ENCODE measurements at places on chromosomes 11 and 22.

DNA sequence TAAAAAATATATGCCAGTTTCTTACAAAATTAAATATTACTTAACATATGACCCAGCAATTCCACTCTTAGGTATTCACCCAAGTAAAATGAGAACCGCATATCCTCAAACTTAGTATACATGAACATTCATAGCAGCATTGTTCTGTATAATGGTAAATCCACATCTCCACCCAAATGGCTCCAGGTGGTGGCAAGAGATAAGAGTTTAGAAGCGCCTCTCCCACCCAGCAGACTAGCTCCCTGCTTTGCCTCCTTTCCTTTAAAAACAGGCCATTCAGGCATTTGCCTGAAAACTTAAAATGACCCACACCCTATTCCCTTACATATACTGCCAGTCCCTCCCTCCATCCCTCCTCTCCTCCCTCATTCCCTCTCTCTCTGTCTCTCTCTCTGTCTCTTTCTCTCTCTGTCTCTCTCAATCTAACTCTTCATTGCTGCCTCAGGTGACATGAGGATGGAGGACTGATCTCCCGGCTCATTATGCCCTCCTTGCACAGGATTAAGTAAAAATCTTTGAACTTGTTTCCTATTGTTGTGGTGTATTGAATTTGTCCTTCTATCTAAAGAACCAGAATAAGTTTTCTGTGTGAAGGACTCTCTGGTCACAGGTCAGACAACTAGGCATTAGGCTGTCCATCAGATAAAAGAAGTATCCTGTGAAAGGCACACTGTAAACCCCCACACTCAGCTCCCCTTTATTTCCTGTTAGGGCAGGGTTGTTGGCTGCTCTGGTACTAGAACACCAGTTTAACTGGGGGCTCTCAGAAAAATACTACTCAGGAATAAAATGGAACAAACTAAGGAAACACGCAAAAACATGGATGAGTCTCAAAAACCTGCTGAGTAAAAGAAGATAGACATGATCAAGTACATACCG is 48.3 kb downstream of the RRP8 start:
- DNase-seq = no peak

DNA sequence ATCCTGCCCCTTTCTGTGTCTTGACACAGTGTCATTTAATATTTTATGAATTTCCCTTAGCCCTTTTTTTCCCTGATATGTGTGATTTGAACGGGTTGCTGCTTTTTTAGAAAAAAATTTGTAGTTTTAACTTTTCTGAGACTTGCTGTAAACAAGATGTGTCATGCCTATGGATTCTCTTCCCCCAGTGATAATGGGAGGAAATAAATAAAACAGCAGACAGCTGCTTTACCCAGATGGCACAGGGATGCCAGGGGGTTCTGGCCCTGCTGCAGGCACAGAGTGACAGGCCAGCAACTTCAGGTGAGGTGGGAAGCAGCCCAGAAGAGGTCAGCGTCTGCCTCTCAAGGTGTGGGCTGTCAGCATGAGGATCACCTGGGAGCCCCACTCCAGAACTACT is 266.9 kb downstream of the KIRREL3 start:
- DNase-seq = no peak

DNA sequence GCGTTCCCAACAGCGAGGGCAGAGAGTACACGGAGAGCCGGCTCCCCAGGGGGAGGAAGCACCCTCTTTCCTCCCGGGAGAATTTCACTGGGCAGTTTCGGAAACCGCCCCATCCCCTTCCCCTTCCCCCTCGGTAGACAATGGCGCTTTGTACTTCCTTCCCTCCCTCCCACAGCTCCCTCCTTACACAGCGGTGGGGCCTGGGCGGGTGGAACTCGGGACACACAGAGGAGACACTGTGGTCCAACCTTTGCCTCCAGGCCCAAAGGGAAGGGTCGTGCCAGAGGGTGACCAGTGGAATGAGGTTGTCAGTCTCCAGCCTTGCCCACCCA is 4.3 kb downstream of the SMTN start:
- no peak for DNase-seq

- no peak for DNase-seq
Measured at GRCh38 chr22:43050995-43051394, 36.0 kb upstream of the PACSIN2 start.

- DNase-seq = no peak
Measured at GRCh38 chr22:46286941-46287872, 9.5 kb upstream of the GTSE1 start.
